Neural progenitor cell (in vitro differentiated cells): ENCODE measurements at places on chromosomes 2 and 18.

- DNase-seq = peak; percentile 15
Measured at GRCh38 chr18:56083097-56083521, 495.1 kb upstream of the TCF4 start.

- peak; percentile 18 for DNase-seq
Measured at GRCh38 chr2:1418566-1418965, 5.3 kb downstream of the TPO start.

- DNase-seq = peak; percentile 43
Measured at GRCh38 chr2:234953116-234954031, 1.6 kb downstream of the SH3BP4 start.

- no peak for DNase-seq
Measured at GRCh38 chr2:171894612-171894947, 536 bp upstream of the SLC25A12 start.

DNA sequence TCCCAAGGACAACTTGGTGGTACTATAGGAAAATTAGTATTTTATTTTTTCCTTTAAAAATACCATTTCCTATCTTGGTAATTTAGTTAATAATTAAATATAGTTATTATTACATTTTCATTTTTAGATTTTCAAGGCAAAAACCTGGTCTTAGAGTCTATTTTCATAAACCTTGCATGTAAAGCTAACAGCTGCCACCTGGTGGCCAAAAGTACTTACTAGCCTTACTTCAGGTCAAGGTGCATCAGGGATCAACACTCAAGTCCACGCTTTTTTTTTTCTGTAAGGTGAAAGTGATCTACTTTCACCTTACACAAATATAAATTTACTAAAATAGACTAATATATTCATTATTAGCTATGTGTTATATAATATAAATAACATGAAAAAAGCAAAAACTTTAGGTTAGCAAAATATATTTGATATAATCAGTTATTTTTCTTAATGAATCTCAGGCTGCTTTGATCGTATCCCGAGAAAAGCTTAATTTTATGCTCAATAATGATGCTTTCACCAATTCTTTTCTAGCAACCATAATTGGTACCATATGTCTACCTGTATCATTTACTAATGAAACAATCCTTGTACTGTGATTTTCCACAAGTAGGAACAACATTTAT, 62.5 kb downstream of the RELCH start:
- DNase-seq = peak; percentile 80
